ENCODE measurements at places on chromosomes 3 and 15.
A peak's percentile ranks its signal among the peaks of the same experiment; 100 is the strongest.

DNA sequence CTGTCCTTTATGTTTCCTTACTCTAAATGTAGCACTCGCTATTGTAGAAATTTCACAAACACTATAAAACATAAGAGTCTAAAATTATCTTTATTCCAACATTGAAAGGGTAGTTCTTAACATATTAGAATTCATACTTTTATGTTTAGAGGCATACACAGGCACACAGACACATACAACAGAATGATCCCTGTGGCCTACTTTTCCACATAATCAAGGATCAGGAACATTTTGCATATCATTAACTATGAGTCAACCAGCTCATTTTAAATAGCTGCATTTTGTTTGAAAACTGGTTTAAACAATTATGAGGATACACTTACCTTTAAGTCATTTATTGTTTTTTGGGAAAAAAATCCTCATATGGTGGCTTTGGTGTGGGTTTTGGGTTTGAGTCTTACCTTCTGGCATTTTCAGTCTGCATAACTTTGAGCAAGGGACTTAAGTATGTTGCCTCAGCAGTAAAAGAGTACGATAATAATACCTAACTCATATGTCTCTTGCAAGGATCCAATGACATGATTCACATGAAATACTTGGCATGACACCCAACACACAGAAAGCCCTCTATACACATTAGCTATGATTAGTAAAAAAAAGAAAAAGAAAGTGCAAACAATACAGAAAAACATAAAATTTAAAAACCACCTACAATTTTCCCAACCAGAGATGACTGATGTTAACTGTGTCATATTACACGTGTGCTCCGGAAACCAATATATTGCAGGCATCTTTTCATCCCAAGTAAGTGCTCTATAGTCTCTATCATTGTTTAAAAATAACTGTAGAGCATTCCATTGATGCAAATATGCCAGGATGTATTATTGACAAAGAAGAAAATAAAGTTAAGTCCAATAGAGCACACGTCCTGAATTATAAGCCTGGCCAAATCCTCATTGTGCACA is 213.1 kb upstream of the ADAMTS9 start:
- peak; percentile 59 for DNase-seq

DNA sequence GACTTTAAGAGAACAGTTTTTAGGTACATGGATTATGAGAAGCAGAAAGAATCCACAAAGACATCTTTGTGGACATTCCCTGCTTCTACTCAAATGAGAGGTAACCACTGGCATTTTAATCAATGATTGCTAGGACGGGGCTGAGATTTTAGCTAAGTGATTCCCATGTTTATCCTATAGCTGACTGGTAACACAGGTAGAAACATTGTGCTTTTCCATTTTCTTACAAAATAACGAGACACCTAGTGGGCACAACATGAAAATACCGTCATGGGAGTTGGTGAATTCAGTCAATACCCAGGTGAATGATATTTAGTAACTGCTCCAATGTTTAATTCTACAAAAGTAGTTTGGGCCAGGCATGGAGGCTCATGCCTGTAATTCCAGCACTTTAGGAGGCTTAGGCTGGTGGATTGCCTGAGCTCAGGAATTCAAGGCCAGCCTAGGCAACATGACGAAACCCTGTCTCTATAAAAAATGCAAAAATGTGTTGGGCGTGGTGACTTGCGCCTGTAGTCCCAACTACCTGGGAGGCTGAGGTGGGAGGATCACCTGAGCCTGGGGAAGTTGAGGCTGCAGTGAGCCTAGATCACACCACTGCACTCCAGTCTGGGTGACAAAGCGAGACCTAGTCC is 37.2 kb upstream of the DENND4A start:
- peak; percentile 8 for DNase-seq

DNA sequence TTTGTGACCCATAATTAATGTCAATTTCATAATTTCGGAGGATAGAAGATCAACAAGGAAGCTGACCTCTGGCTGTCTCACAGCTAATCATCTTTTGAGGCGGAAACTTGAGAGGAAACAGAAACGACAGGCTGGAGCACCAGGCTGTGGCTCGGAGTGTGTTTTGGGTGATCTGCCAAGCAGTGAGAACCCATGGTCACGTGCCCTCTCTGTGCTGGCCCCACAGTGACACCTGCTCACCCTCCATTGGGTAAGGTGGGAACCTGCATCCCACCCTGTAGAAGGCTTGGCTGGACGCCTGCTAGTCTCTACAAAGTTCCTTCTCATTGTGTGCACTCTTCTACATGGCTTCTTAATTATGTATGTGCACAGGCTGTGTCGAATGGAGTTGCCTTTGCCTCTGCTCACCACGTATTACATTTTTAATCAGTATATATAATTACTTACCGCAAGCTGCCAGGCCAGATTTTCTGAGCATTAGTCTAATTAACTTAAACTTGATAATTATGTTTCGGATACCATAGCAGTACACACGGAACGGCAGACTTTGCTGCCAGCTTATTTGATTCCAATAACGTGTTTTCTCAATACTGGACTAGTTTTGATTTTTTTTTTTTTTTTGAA is 719.4 kb upstream of the CFAP20DC start:
- DNase-seq, result no peak

GRCh38 chr15:39801641-39802309 is 19.1 kb upstream of the FSIP1 start:
- DNase-seq, result no peak

- DNase-seq, result peak; percentile 89
Observed at GRCh38 chr3:152405915-152406802, 137.4 kb downstream of the MBNL1 start.

DNA sequence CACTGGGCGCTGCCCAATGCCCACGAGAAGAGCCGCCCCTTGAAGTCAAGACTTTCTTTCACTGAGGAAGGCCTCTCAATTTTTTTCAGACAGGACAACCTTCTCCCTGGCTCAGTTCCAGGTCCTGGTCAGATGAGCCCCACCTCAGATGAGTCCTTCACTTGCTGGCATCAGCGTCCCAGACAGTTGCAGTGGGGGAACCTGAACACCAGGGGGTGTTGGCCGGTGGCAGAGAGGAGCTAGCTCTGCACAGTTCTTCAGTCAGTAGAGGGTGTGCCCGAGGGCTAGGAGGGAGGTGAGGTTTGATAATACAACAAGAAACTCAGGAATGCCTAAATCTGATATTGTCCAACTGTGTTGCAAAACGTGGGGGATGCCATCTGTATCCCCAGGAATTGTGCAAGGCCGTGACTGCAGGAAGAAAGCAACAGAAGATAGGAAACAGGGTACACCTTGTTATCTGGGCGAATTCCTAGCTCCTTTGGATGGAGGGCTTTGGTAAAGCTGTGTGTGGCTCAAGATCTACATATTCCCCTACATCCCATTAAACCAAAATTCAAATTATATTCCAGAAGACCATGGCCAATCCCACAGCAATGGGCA is 34.3 kb downstream of the CCR3 start:
- DNase-seq, result peak; percentile 4

DNA sequence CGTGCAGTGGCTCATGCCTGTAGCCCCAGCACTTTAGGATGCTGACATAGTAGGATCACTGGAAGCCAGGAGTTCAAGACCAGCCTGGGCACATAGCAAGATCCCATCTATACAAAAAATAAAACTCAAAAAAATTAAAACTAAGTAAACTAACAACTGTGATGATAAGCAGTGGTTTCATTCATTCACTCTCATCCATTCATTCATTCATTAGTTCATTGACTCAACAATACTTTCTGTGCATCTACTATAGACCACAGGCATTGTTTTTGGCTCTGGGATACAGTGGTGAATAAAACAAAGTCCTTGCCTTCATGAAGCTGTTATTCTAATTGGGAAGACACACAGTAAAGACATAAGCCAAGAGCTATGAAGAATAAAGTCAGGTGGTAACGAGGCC is 7.5 kb upstream of the TMEM212 start:
- no peak for DNase-seq

- DNase-seq, result peak; percentile 78
Observed at GRCh38 chr3:183291497-183292031, 38.5 kb downstream of the B3GNT5 start.

DNA sequence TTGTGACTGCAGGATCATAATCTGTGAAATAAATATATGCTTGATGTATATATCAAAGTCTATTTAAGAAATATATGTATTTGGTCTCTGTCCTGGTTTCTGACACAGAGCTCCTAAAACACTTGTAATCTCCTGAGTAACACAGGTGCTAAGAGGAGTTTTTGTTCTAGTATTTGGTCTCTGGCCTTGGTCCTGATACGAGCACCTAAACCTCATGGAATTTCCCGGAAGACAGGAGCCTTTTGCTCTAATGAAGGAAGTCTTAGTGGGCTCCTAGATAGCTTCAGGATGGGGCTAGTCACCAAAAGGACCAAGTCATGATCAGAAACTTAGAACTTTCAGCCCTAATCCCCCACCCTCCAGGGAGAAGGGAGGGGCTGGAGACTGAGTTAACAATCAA is 19.2 kb upstream of the MUSTN1 start:
- no peak for DNase-seq

GRCh38 chr3:87349833-87350232 is 73.4 kb upstream of the POU1F1 start:
- no peak for DNase-seq

- DNase-seq, result no peak
Observed at GRCh38 chr3:106826791-106827311, 550.4 kb upstream of the CCDC54 start.

- no peak for DNase-seq
Observed at GRCh38 chr3:165382672-165383071, 186.5 kb upstream of the SLITRK3 start.

DNA sequence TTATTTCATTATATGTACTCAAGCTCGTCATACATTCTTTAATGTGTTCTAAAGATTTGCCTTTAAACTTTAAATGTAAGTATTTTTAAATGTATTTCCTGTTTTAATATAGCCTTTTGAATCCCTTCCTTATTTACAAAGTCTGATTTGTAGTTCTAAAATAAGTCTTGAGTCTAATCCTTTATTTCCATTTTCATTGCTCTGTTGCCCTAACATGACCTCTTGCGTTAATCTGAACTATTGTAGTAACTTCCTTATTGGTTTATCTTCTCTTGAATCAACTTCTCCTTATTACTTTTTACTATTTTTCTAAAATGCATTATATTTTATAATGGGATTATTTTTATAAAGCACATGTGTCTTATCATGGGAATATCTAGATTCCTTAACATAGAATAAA is 24.0 kb downstream of the KNL1 start:
- no peak for DNase-seq

DNA sequence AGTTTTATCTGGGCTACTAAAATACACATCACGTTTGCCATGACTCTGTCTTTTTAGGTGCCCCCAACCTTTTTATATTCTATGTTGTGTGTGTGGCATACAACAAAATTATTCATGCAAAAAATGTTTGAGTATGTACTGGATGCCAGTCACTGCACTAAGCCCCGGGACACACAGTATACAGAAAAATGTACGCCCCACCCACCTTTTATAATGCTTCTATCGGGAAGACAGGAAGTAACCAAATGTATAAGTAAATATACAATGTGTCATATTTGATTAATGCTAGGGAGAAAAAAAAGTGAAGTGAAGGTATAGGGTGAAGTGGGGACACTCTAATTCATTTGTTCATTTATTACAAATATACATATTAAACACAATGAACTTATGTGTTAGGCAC is 503.4 kb upstream of the MDFIC2 start:
- no peak for DNase-seq

GRCh38 chr3:2096216-2096615 is 2.5 kb upstream of the CNTN4 start:
- DNase-seq, result no peak

- DNase-seq, result no peak
Observed at GRCh38 chr3:183438735-183439134, 10.3 kb upstream of the MCF2L2 start.

GRCh38 chr15:45242289-45242688 is 9.7 kb upstream of the SLC28A2 start:
- peak; percentile 6 for DNase-seq

GRCh38 chr3:194910414-194910984 is 224.8 kb downstream of the FAM43A start:
- no peak for DNase-seq

DNA sequence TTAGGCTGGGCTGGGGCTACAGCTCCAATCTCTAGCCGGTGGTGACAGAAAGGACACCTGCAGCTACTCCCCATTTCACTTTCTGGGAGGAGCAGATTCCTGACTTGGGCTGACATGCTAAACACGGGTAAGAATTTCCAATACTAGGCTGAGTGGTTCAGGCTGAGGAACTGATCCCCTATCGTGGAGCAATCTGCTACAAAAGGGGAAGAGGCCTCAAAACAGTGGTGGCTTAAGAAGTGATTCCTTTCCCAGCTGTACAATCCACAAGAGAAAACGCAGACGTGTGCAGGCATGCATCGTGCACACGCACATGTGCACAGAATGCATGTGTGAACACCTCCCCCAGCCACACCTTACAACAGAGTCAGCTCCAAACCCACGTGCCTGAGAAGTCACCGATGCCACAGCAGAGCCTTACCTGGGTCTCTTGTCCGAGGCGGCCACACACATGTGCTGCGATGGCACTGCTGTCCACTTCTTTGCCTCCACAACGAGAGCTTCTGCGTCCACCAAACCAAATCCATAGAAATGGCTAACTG is 86.7 kb upstream of the SNRPA1 start:
- no peak for DNase-seq

DNA sequence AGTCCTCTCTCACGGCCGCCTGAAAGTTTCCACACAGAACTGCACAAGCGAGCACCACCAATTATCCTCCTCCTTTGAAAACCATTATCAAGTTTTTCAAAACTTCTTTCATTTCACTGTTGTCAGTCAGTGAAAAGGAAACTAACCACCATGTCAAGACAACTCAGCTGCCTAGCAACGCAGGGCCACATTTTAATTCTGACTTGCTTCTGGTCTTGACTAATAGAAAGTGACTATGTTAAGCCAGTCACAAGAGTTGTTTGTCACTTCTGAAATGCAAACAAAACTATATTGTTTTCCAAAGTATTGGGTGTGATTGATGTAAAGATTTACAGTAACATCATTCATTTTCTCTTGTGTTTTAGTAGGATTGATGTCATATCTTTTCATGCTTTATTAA is 612.8 kb upstream of the AGTR1 start:
- DNase-seq, result no peak

DNA sequence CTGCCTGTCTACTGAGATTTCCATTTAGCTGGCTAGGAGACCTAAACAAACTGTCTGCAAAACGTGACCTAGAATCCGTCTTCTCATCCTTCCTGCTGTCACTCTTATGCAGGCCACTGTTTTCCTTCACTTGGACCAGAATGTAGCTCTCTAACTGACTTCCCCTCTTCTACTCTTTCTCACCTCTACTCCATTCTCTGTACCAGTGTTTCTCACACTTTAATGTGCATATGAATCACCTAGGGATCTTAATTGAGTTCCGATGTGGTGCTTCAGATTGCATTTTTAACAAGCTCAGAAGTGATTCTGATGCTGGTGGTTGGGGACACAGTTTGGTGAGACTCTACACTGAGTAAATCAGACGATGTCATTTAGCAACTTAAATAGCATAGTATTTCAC is 1.6 kb upstream of the GBE1 start:
- DNase-seq, result no peak

GRCh38 chr3:107855710-107856109 is 235.1 kb downstream of the CD47 start:
- DNase-seq, result peak; percentile 42

GRCh38 chr3:84440291-84440690 is 518.5 kb upstream of the CADM2 start:
- no peak for DNase-seq

- DNase-seq, result no peak
Observed at GRCh38 chr3:5194341-5194740, 6.8 kb downstream of the EDEM1 start.

GRCh38 chr15:52352086-52352485 is 56.5 kb upstream of the MYO5C start:
- no peak for DNase-seq

GRCh38 chr15:101455291-101456025 is 34.0 kb downstream of the PCSK6 start:
- peak; percentile 49 for DNase-seq
